Activated CD8-positive, alpha-beta memory T cell treated with anti-CD3 and anti-CD28 coated beads for 48 hours (primary cell): ENCODE measurements at places on chromosomes 2 and 18.

GRCh38 chr2:240387669-240388358 lies 47.6 kb upstream of the GPC1 start:
- DNase-seq: no peak

DNA sequence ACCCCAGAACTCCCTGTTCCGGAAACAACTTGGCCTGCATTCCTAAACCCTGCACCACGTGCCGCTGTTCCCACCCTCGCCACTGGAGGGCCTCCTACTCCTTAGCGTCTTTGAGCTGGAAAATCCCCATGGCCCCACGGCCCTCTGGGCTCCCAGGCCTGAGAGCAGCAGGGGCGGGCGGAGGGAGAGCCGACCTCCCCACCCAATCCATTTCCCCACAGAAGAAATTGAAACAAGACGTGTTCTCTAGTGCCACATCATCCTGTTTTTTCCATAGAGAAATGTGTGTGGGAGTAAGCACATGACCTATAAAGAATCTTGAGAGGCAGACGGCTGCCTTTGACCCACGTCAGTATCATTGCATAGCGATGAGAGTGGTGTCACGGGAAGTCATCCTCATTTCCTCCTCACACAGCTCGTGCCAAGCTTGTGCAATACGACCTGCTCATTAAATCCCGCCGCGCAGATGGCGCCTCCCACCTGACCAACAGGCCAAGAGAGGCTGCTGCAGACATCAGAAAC lies 79.2 kb downstream of the LAMA1 start:
- DNase-seq: no peak

GRCh38 chr18:62672600-62672999 lies 42.7 kb upstream of the PHLPP1 start:
- no peak for DNase-seq

GRCh38 chr2:215841175-215841816 lies 172.1 kb downstream of the MREG start:
- no peak for DNase-seq

DNA sequence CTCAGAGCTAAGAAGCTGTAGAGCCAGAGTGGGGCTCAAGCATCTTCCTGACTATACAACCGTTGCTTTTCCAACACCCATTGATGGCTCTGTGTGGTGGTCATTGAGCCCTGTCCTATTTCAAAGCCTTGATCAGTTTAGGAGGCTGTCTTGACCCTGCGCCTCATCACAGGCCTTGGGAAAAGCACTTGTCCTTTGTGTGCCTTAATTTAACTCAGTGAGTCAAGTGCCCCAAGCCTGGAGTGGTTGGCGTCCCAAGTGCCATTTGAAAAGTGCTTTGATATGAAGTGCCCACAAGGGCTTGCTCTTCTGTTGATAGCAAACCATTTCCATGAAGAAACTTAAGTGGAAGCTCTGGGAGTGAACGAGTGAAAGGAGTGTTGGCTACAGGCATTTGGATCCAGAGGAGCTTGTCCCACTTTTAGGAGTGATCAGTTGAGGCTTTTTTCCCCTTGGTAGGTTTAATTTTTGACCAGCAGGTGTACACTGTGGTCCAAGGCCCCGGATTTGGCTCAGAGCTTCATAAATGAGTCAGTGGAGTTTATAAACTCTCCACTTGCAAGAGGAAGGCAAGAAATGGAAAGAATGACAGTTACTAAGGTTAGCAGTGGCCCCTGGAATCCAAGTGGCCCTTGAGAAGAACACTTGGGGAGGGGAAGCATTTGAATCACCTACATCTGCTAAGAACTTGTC lies 50.3 kb downstream of the ACTR2 start:
- no peak for DNase-seq

DNA sequence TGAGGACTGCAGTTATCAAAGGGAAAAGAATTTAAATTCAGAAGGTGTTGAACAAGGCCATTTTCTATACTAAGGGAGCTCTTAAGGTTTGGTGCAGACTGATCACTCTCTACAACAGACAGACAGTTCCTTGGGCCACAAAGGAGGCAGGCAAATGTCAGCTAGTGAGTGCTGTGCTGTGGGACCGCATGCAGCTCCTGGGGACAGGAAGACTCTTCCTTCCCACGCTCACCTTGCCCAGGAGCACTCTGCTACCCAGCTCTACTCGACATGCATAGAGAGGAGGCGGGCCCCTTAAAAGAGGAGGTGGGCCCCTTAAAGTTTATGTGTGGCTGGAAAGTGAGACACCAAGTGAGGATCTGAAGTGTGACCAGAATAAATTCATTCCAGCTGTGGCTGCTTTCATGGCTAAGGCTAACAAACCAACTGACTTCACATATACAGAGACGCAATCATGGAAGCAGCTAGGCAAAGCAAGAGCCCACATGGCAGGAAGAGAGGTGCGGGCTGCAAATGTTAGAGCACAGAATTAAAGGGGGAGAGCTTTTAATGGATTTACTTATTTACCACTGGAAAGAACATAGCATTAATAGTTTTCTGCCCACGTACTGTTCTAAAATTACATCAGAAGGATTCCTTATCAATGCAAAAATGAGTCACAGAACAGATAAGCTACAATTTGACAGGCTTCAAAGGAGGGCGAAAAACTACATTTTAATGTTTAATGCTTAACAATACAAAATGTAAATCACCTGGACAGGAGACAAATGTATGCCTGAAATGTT lies 101.4 kb upstream of the RNU4ATAC start:
- no peak for DNase-seq

GRCh38 chr18:8603663-8604520 lies 5.3 kb upstream of the RAB12 start:
- DNase-seq: no peak
